Activated T-helper 17 cell treated with anti-CD3 and anti-CD28 coated beads, Interleukin-2, amount 50 U/mL, for 72 hours (primary cell): ENCODE measurements at places on chromosomes 6 and 20. TPM values are rescaled to one million over a fixed set of nuclear protein-coding genes. Genes with fewer than 3 reads are reported as not detected.

DNA sequence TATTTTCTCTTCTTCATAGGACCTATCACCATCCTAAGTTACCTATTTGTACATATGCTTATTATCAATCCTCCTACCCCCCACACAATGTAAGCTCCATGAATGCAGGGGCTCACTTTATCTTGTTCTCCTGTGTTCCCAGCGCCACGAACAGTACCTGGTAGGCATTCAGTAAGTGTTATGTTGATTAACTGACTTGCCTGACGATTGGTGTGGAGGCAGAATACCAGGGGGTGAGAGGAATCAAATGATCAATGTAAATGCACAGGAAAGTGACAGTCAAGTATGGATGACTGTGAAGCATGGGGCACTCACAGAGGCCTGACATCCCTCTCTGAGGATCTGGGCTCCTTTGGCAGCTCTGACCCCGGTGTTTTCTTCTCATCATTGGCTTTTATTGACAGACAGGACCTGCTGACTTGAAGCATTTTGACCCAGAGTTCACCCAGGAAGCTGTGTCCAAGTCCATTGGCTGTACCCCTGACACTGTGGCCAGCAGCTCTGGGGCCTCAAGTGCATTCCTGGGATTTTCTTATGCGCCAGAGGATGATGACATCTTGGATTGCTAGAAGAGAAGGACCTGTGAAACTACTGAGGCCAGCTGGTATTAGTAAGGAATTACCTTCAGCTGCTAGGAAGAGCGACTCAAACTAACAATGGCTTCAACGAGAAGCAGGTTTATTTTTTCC, 6.1 kb upstream of the IFT52 start:
- ATAC-seq, result no peak

GRCh38 chr6:6712449-6713403, 124.2 kb downstream of the LY86 start:
- ATAC-seq, result no peak

- ATAC-seq, result no peak
Observed at GRCh38 chr20:8050157-8050837, 30.7 kb upstream of the TMX4 start.

GRCh38 chr6:84119277-84119676, 85.7 kb downstream of the MRAP2 start:
- ATAC-seq, result no peak

SLC13A3 gene
- not detected for total RNA-seq

ZSWIM3 gene
- total RNA-seq, result 7.1 TPM

STX11 gene
- 22.3 TPM for total RNA-seq

CST4 gene
- total RNA-seq, result not detected
